ENCODE measurements at places on chromosomes 2 and 18.
A peak's percentile ranks its signal among the peaks of the same experiment; 100 is the strongest.

DNA sequence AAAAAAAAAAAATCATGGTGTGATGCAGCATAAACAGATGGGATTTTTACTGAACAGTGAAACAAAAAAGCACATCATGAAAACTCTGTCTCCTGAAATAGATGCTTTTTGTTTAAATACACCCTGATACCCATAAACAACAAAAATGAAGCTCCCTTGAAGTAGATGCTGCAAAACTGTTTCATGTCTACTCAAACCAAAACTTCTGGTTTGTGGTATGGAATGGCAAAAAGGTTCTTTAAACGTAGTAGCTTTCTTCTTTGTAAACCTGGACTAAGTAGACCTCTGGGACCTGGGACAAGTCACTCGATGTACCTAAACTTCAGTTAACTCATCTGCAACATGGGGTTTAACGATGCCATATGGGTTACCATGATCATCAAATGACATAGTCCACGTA, 64.4 kb upstream of the RAPH1 start:
- DNase-seq = no peak

DNA sequence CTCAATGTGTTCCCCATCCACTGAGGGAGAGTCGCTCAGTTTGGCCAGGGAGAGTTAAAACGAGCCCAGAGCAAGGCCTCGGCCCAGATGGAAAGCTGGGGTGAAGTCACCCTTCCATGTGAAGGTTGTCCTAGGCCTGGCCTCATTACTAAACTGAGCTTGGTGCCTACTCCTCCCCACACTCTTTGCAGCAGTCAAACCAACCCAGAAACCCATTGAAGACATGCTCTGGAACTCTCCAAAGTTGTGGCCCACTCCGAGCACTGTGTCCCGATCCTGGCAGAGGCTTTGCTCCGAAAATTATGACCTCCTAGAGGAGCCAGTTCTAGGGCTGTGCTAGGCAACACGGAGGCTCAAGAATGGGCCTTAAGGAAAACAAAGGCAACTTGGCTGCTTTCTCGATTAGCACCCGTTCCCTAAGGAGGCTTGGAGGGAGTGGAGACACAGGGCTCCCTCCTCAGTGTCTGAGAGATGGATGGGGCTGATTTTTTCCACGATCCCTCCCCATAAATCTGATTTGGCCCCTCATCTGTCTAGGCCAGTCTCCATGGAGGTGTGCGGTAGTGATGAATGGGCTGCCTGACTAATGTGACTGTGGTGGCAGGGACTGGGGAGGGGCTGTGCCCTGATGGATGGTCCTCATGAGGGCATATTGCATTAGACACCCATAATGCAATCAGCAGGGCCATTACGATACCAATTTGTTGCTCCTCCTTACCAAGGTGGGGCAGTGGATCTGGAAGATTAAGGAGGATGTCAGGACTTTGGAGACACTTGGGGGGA, 11.7 kb upstream of the CYP26B1 start:
- no peak for DNase-seq

DNA sequence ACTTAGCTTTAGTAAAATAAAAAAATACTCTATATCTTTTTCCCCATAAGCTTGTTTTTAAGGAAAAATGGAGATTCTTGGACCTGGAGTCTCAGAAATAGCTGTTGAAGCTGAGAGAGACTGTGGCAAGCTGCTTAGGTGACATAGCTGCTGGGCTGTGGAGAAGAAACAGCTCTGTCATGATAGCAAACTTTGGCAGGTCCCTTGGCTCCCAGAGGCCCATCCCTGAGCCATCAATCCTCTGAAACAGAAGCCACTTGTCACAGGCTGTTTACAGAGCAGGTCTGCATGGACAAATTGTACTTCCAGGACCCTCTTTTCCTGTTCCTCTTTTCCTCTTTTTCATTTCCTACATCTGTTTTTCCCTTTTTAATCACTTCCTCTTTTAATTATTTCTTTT, 1370.1 kb upstream of the CRIM1 start:
- DNase-seq = no peak

DNA sequence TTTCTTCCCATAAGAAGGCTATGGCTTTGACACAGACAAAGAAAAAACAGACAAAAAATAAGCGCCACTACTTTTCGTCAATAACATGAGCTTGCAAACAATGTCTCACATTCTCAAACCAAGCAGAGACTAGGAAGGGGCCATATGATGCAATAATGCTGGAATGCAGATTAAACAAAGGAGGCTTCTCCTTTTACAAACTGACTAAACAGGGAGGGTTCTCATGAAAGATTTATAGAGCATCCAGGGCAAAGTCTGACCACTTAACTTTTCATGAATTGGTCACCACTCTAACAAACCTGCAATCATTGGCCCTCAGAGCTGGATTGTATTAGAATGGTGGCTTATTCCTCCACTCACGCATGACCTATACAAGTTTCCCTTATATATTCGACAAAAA, 663.3 kb upstream of the CHAC2 start:
- DNase-seq = no peak

- DNase-seq = no peak
Observed at GRCh38 chr2:205589479-205589878, 92.8 kb upstream of the NRP2 start.

GRCh38 chr2:144990661-144991060, 470.7 kb upstream of the ZEB2 start:
- DNase-seq = no peak

DNA sequence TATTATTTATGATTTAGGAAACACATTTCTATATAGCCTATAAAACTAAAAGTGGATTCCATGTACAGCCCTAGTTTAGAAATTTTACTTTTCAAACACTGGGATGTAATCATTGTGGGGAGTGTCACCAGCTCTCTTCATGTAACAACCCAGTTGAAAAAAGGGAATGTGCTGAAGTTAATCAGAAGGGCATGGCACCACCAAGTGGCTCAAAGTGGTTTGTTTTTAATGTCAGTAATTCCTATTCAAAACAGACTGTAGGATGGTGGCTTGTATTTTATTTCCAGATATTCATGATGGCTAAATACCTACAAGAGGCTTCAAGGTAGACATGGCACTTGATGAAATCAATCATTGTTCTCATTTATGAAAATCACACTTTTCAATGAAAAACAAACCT, 58.1 kb upstream of the TMEM182 start:
- no peak for DNase-seq

DNA sequence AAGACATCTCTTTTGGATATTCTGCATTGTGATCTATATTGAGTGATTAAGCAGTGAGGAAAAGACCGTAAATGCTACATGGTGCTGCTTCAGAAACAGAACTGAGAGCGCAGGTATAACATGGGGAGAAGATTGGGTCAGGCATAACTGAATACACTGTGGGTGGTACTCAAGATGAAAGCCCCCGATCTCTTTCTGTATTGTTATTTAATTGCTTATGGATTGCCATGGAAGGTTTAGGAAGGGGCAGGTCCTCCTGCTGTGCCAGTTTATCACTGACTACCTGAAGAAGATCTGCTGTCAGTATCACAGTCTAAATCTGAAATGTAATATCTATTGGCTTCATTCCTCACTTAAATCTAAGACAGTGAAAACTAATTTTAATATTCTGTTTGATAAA, 1568.7 kb upstream of the CELF4 start:
- no peak for DNase-seq

DNA sequence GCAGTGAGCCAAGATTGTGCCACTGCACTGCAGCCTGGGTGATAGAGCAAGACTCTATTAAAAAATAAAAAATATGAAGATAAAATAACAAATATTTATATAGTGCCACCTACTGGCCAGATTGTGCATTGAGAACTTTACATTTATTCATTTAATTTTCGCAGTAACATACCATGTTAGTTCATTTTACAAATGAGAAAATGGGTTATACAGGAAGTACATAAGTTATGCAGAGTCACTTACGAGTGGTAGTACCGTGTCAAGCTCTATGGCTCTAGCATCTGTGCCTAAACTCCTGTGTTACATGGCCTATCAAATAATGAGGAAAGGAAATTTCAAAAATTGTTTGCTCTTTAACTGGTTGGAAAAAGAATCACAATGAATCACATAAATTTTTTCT, 27.9 kb downstream of the RIF1 start:
- DNase-seq = peak; percentile 1

DNA sequence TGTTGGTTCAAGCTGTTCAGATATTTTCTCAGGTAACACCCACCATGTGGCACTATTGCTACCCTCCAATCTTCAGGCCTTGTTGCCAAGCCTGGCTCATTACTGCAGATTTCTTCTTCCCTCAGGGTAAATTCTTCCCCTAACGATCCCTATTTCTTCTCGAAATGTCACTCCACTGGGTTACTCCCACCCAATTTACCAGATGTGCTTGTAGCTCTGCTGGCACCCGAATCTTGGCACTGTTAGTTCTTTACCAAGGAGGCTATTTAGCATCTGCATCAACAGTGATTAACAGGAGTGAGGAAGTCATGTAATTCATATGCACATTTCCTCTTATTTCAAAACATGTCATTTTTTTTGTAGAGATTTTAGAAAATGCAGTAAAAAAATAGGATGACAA, 217.1 kb upstream of the CYRIA start:
- no peak for DNase-seq

DNA sequence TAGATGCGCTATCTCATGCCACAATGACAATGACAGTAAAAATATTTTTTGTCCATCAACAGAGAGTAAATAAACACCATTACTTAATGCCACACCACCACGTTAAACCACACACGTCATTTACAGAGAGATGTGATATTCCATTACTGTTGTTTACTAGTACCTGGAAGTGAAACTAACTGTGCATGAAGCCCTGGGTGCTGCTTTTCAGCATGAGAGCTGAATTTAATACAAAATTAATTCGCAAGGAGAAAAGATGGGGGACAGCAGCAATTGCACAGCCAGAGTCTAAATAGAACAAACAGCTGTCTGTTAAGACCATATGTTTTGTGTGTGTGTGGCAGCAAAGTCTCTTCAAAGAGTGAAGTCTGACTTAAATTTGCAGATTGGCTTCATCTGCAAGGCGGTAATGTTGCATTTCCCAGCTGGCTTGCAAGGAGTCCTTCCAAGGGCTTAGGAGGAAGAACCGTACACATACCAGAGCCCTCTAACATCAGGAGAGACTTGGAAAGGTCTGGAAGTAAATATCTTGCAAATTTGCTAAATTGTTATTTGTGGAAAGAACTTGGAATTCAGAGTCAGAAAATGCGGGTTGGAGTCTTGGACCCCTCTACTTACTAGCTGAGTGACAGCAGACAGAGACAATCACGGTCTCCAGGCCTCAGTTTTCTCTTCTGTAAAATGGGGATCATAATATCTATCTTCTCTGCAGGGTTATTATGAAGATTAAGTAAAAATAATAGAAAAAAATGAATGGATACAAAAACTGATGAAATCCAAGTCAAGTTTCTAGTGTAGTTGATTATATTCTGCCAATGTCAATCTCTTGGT, 127.6 kb downstream of the ALPK2 start:
- no peak for DNase-seq

- no peak for DNase-seq
Observed at GRCh38 chr2:212831671-212832199, 293.1 kb upstream of the ERBB4 start.

DNA sequence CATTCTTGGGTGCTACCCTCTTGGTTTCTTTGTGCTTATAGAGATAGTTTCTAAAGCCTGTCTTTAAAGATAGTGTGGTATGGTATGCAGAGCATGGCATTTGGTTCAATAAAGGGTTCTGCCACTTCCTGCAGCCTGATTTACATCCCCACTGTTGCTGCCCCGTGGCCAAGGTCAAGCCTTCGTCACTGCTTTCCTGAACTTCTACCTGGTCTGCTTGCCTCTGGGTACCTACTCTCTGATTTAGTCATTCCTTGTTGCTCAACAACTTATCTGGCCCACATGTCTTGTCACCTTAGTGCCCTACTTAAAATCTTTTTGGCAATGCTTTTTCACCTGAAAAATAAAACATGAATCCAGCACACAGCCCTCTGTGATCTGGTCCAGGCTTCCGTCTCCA, 352.9 kb downstream of the LPIN1 start:
- DNase-seq = no peak
